ENCODE measurements at places on chromosomes 11 and 22.

DNA sequence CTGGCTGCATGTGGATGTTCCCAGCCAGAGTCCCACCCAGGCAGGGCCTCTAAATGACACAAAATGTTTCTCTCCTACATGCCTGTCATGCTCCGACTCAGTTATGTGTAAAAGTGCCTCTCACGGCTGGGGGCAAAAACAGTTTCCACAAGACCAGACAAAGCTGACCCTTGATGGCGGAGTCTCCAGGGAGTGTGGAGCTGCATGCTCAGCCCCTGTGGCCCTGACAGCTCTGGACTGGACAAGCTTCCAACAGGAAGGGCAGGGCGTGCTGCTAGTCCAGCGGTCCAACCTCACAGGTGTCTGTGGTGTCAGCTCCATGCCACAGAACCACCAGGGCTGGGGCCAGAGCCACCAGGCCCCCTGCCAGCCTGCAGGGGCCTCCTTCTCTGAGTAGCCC, 149.6 kb downstream of the CRYBB2 start:
- no peak for DNase-seq

- no peak for DNase-seq
Observed at GRCh38 chr11:3121416-3121815, 43.7 kb downstream of the OSBPL5 start.

DNA sequence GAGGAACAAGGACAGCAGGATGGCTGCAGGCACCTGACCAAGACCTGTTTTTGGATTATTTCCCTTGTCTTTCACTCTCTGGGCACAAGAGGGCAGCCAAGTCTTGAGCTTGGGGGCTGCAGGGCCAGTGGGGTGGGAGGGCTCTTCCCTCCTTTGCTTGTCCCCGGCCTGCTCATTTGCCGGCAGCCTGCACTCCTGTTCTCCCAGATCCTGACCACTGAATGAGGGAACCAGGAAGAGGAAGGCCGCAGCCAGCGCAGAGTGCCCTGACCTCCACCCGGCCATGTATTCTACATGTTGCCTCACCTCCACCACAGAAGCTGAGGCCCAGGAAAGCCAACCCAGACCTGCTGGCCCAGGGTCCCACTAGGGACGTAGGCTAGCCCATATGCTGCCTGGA, 15.5 kb upstream of the NNMT start:
- peak; percentile 85 for DNase-seq

DNA sequence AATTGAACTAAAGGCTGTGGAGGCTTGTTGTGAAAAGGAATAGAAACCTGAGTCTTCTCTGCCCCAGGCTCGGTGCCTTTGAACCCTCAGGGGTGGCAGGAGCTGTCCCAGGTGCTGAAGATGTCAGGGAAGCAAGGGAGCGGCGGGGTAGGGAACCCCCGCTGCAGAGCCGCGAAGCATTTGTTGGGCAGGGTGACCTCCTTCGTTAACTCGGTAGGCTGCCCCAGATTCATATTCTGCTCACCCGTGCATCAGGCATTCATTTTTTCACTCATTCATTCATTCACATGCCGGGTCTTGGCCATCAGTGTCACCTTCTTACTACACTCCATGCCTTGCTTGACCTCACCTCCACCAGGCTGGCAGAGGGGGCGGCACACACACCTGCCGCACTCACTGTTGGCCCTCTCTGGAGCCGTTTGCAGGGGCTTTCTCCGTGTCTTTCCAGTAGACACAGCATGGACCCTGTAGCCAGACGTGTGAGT, 618.9 kb downstream of the BRD1 start:
- peak; percentile 5 for DNase-seq

DNA sequence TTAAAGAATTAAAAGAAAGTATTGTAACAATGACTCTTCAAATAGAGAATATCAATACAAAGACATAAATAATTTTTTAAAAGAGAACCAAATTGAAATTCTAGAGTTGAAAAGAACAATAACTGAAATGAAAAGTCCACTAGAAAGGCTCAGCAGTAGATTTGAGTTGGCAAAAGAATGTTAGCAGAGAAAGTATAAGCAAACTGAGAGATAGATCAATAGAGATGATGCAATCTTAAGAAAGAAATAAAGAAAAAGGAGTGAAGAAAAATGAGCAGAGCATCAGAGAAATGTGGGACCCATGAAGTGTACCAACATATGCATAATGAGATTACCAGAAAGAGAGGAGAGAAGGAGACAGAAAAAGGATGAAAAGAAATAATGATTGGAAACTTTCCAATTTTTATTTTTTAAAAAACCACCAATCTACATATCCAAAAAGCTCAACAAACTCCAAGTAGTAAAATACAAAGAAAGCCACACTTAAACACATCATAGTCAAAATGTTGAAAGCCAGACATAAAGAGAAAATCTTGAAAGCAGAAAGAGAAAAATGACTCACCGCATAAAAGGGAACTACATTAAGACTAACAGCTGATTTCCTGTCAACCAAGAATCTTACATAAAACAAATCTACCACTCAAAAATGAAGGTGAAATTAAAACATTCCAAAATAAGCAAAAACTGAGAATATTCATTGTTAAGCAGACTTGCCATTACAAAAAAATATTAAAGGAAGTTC, 20.9 kb downstream of the NCF4 start:
- DNase-seq, result peak; percentile 63

- DNase-seq, result no peak
Observed at GRCh38 chr11:7525424-7525823, 11.6 kb downstream of the PPFIBP2 start.
